ENCODE measurements at places on chromosomes 2 and 18.

DNA sequence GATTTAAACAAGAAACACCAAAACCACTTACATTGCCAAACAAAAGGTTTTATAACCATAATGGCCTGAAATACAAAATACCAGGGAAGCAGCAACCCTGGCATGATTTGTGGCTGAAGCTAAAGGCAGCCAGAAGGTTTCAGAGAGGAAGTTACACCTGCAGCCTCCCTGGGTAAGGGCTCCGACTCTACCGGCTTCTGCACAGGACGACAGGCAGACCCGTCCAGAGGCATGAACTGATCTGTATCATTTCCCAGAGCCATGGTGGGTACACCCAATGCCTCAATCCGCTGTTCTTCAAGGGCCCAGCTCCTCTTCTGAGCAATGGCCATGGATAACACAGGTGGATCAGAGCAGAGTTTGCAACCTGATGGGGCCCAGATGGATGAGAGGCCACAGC is 71.6 kb downstream of the PXDN start:
- DNase-seq, result no peak

DNA sequence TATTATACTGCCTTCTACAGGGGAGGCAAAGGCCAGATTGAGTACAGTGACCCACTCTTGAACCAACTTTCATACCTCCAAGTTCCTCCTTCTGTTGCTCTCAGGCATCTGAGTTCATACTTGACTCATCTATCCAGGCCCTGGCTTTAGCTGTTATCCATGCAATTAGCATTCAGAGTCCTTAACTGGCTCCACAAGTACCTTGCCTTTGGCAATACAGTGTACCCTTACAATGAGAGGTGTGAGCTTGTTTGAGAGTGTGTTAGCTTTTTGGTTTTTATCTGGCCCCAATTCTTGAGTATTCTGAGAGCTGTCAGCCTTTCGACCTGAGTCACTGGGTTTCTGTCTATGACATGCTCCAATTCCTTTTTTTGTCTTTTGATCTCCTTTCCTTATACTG is 60.2 kb downstream of the EHD3 start:
- DNase-seq, result no peak

GRCh38 chr2:160055726-160056108 is 6.7 kb downstream of the PLA2R1 start:
- no peak for DNase-seq

- DNase-seq, result no peak
Observed at GRCh38 chr18:34738175-34738894, 28.2 kb downstream of the DTNA start.

GRCh38 chr2:109066501-109066900 is 62.5 kb upstream of the SH3RF3 start:
- DNase-seq, result no peak

DNA sequence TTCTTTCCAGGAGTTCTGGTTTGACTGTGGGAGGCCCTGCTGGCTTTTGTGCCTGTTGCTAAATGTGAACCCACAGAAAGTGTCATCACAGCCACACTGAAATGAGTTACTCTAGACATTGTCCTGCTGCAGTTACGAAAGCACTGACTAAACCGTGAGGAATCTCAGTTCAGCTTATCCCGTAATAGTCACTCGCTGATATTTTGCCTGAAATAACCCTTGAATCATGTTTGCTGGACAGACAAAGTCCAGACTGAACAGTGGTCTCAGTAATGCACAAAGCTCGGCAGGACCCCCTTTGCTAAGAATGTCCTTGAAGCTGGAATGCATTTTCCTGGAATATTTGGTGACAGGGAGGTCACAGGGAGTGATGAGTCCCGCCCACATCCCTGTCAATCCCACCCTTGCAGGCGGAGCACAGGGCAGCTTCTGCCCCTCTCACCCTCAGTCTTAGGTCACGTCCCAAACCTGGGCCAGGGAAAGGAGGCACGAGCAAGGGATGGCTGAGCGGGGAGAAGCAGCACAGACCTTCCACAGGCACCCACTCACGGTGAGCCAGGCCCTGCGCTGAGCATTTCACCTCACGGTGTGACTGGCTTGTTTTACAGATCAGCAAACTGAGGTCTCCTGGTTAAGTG is 53.4 kb downstream of the ADI1 start:
- no peak for DNase-seq

- no peak for DNase-seq
Observed at GRCh38 chr2:75545922-75546321, 14.8 kb downstream of the EVA1A start.

GRCh38 chr2:159795841-159796690 is 1.9 kb downstream of the CD302 start:
- no peak for DNase-seq

DNA sequence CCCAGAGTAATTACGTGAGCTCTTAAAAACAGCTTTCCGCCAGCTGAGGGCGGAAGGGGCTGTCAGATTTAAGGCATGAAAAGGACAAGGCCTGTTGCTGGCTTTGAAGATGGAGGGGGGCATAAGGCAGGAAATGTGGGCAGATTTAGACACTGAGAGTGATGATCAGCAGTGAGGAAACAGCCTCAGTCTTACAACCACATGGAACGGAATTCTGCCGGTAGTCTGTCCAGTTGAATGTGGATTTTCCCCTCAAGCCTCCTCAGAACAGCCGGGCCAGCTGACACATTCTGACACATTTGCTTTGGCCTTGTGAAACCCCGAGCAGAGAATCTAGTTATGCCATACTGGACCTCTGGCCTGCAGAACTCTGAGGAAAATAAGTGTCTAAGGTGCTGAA is 16.6 kb downstream of the POLE4 start:
- no peak for DNase-seq

GRCh38 chr2:99977966-99978365 is 164.4 kb downstream of the AFF3 start:
- DNase-seq, result no peak

DNA sequence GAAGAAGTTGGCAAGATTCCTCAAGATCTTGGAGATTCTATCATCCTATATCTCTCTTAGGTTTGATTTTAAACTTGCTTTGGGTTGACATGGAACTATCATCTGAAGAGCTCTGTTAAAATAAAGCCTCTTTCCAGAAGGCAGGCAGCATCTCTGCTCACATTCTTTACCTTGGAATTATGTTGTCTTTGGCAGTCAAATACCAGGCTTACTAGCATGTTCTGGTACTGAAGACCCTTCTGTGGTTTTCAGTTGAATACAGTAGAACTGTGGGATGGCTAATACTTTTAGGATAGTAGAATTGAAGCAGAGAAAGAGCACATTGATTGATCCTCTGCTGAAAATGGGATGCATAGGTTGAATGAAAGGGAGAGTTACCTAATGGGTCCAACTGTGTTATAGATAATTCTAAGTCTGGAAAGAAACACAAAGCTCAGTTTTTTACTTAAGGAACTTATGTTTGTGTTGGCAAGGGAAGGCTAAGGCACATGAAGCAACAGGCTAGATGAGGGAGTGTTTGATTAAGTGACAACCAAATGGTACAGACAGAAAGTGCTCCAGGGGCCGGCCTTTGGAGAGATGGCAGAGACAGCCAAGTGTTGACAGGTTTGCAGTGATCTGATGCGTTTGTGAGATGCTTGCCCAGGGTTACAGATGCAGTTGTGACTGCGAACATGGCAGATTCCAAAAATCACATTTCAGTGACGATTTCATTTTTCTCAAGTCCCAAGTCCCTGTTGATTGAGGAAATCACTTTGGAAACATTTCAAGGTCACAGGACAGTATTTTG is 397.9 kb downstream of the MEIS1 start:
- DNase-seq, result no peak

DNA sequence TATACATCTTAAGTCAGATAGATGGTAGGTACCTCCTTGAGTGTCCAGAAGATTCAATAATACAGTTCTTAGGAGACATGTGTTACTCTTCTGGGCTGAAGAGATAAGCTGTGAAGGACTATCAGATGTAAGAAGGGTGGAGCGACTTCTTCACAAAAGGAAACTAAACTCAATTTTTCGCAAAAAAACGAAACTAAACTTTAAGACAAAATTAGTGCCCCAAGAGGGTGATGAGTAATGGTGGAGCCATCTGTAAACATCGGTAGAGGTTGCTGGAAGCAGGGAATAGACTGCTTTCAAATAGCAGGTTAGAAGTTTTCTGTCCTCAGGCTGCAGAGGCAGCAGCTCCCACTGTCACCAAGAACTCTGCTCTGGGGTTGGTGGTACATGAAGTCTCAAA is 111.6 kb upstream of the TACR1 start:
- no peak for DNase-seq

GRCh38 chr2:146785101-146785500 is 1059.7 kb upstream of the ACVR2A start:
- DNase-seq, result no peak

DNA sequence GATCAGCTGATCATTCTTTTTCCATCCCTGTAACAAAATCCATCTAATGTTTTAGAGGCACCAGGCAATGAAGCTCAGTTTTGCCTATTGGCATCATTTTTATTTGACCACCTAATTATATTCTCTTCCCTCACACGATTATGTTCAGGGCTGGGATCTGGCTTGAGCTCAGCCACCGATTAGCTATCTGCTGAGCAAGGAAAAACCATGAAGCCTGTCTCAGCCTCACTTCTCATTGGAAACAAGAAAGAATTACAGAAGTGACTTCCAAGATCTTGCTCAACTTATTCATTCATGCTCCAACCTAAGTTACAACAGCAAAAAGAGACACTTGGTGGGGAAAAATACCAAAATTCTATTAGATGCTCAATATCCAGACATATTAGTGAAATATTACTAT is 139.0 kb upstream of the SH3BP4 start:
- no peak for DNase-seq

GRCh38 chr2:120278901-120279300 is 26.2 kb downstream of the RALB start:
- DNase-seq, result no peak
